ENCODE measurements at places on chromosomes 6 and 20.
A peak's percentile ranks its signal among the peaks of the same experiment; 100 is the strongest.

GRCh38 chr6:30938730-30939129, 2.0 kb upstream of the MUCL3 start:
- no peak for DNase-seq

DNA sequence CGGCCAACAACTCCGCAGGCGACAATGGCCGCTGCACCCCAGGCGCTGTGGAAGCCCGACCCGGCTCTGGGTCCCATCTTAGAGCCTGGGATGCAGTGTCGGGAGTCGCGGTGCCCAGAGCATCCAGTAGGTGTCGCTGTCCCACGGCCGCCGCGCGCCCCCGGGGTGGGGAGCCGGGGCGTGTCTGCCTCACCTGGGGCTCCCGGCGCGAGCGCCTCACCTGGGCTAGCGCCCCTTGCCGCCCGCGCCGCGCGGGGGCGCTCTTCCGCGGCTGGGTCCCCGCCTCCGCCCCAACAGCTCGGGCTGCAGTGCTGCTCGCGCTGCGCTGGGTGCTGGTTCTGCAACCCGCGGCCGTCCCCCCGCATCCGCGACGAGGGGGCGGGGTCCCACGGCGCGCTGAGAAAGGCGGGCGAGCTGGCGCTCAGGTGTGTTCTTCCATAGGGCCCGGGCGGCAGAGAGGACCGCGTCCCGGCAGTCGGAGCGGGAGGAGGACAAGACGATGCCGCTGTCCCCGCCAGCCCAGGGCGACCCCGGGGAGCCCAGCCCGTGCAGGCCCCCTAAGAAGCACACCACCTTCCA, at the start of gene CRYBG1:
Gene CRYBG1 (plus strand): TSS at position 308 of the 579 bp plus-strand sequence. CDS start 192 bp downstream, at position 500.
- peak; percentile 56 for DNase-seq

DNA sequence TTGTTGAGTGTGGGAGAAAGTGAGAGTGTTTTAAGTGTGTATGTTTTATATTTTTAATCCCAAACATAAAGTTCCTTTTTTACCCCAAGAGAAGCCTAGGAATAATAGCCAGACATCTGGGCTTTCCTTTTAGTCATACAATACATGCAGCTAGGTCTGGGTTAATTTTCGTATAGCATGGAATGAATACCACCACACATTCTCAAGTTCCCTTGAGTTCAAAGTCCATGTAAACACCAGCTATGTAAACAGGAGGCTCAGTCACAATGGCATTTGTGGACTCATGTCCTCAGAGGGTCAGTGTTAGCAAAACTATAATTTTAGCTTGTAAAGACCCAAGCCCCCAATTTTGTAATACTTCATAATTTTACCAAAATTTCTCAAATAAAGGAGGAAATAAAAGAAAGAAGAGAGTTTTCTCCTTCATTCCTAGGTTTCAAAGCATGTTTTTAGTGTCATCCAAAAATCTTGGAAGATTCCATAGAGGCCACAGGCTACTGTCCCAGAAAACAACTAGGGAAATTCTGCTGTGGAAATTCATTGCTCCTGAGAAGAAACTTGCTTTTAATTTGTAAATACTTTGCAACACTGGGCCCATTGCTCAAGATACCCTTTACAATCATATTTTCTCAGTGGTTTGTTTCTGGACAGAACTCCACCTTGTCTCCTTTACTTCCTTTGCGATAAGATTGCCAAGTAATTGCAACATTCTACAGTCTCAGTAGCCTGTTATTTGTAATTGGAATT, 671.2 kb downstream of the COL12A1 start:
- DNase-seq, result no peak

- DNase-seq, result no peak
Observed at GRCh38 chr20:48832405-48832730, 4.6 kb upstream of the PREX1 start.

Measured in stimulated activated CD4-positive, alpha-beta T cell treated with anti-CD3 and anti-CD28 coated beads, Interleukin-15, amount 100 ng/mL, for 1 hour (primary cell).